LHCN-M2 (cell line): ENCODE measurements at places on chromosomes 3 and 15. TPM values are rescaled to one million over a fixed set of nuclear protein-coding genes. Genes with fewer than 3 reads are reported as not detected.
A peak's percentile ranks its signal among the peaks of the same experiment; 100 is the strongest.

The MESP2 gene
- 0.06 and 0.45 TPM in 2 replicates for total RNA-seq

DNA sequence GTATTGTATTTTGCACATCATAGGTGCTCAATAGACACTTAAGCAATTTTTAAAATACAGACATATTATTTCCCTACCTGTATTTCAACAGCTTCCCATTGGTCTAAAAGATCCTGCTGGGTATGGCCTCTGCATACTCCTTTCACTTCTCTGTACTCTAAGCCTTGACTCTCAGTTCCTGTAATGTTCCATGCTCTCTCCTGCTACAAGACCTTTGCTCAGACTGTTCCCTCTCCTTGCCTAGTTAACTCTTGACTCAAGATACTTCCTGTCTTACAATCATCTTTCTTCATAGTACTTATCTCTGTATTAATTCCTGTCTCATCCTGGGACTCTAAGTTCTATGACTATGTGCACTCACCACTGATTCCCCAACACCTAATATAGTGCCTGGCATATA, 1.7 kb downstream of the SCN11A start:
- no peak for DNase-seq

DNA sequence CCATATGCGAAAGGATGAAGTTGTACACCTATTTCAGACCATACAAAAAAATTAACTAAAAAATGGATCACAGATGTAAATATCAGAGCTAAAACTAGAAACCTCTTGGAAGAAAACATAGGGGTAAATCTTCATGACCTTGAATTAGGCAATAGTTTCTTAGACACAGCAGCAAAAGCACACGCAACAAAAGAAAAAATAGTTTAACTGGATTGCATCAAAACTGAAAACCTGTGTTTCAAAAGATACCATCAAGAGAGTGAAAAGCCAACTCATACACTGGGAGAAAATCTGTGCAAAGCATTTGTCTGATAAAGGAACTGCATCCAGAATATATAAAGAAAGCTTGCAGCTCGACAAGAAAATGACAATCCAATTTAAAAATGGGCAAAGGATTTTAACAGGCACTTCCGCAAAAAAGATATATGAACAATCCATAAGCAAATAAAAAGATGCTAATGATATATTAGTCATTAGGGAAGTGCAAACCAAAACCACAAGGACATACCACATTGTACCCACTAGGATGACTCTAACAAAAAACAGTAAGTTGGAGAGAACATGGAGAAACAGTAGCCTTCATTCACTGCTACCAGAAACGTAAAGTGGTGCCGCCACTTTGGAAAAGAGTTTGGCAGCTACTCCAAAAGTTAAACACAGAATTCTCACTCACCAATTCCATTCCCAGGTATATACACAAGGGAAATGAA, 263.1 kb downstream of the ADAMTS17 start:
- DNase-seq: peak; percentile 7

The STRA6 gene
- total RNA-seq: 0.06 TPM in 1 of 2 replicates, not detected in the other

DNA sequence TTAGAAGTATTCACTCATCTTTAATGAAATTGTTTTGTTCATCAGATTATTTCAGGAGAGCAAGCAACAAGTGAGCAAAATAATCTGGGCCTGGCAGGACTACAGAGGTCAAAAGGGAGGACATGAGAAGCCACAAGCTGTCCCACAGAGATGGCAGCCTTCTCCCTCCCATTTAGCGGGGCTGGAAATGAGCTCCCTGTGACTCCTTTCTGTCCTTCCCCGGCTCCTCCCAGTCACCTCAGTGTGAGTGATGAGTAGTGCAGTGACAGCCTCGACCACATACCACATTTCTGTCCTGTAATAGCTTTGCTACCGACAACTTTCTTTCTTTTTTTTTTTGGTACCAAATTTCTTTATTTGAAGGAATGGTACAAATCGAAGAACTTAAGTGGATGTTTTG, 38.0 kb downstream of the RAB7A start:
- no peak for DNase-seq

GRCh38 chr3:10273702-10274305, 18.9 kb downstream of the GHRL start:
- no peak for DNase-seq

GRCh38 chr3:97259263-97259662, 444.9 kb downstream of the EPHA6 start:
- DNase-seq: no peak

GRCh38 chr3:176906046-176906905, 291.0 kb downstream of the TBL1XR1 start:
- peak; percentile 36 for DNase-seq

- no peak for DNase-seq
Measured at GRCh38 chr3:123576122-123576521, 8.7 kb downstream of the HACD2 start.

- DNase-seq: no peak
Measured at GRCh38 chr15:101424984-101425383, 64.5 kb downstream of the PCSK6 start.

GRCh38 chr3:170802164-170803151, 67.5 kb downstream of the RPL22L1 start:
- DNase-seq: peak; percentile 99

The ATP13A4 gene
- 0.06 TPM in 1 of 2 replicates, not detected in the other for total RNA-seq

The MYL3 gene
- total RNA-seq: not detected in 2 replicates

DNA sequence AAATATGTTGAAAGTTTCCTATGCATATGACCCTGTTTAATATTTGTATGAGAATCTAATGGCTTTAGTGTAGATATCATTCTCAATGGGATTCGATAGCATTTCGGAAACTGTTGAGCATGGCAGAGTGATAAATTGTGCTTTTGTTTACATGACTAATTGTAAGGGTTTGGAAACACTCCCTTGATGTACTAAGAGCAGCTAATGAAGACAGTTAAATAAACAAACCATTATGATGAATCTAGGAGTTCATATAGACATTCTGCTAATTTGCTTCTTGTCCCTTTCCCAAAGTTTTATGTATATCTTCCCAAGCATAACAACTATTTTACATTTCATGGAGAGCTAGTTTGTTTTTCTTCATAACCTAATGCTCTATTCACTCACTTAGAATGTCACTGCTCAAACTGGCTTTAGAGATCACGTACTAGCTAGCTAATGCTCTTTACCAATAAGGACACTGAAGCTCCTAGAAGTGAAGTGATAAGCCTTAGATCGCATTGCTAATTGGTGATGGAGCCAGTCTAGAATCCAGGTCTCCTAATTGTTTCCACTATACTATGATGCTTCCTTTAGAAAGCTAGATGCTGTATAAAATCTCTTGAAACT, 140.8 kb downstream of the TP63 start:
- DNase-seq: no peak

The SCN5A gene
- total RNA-seq: 39.0 and 45.9 TPM in 2 replicates

DNA sequence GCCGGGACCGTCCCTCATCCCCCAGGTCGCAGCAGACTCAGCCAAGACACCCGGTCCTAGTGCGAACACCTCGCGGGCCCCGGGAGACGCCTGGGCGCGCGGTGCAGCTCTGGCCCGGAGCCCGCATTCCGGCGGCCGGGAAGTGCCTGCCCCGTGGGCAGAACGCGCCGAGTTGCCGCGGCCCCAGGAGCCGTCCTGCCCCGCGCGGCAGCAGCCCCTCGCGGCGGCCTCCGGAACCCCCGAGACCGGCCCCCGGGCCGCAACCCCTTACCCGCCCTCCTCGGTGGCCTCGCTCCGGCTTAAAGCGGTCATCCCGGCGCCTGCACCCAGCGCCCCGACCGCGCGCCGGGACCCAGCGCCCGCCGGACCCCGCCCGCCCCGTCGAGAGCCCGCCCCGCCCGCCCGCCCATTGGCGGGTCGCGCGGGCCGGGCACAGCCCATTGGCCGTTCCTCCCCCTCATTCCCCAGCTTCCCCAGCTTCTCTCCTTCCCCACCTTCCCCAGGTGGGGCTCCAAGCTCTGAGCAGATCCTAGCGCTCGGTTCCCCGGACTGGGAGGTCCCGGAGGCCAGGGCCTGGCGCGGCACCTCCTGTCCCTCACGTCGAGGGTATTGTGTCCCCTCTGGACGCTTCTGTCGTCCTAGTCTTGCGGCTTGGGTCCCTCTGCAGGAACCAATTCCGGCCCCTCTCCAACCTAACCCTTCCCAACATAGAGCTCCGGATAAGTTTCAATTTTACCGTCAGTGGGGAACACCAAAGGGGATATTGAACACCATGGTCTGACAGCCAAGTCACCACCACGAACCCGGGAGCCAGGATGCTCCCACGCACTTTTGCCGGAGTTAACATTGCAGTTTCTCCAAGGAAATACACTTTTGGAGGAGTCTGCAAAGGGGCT, at the start of gene GRAMD2A:
TSS of gene GRAMD2A (minus strand) at position 328 of the 896 bp plus-strand sequence.
- no peak for DNase-seq

GRCh38 chr3:184260724-184261269, 556 bp downstream of the CAMK2N2 start:
- DNase-seq: no peak
